ENCODE measurements at places on chromosomes 5 and 9.

DNA sequence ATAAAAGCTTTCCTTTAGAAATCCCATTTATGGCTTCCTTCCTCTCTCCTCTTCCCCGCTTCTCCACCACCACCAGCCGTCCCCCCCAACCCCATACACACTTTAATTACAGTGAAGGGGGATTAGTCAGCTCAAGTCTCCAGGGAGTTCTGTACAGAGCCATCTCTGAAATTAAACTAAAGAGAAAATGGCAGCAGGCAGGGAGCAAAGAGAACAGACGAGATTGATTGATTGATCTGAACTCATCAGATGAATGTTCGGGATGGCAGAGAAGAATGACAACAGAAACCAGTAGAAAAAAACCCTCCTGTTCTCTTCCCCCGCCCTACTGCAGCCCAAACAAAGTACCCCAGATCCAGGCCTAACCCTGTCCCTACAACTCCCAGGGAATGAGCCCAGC is 241.7 kb upstream of the PANK3 start:
- no peak for DNase-seq

DNA sequence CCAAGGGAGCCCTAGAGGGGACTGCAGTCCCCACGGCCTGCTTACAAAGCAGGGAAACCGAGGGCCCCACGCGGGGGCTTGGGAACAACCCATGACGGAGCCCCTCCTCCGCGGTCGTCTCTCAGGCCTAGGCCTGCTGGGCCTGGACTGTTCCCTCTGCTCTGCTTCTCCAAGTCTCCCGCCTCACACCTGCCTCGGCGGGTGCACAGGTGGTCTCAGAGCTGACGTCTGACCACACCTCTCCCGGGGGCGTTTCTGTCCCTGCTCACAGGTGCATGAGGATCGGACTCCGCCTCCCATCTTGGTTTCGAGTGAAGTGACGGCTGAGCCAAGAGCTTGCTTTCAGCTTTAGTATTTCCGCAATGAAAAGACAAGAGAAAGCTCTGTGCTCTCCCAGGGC is 72.1 kb downstream of the MRPL36 start:
- DNase-seq: no peak

- no peak for DNase-seq
Observed at GRCh38 chr9:118262191-118262590, 558.0 kb downstream of the TLR4 start.

- no peak for DNase-seq
Observed at GRCh38 chr5:174971210-174971609, 246.8 kb downstream of the MSX2 start.

- no peak for DNase-seq
Observed at GRCh38 chr9:121218357-121219027, 16.8 kb upstream of the RAB14 start.

DNA sequence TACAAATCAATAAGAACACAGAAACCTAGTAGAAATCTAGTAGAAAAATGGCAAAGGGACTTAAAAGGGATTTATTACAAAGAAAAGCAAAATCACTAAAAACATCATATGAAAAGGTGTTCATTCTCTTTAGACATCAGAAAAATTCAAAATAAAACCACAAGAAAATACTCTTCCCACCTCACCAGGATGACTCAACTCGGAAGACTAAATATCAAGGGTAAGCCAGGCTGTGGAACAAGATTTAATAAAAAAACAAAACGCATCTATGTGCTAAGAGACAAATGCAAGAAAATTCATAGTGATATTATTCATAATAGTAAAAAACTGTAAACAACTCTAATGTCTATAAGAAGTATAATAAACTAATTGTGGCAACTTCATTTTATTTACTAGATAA is 181.6 kb upstream of the GHR start:
- no peak for DNase-seq
